Stromal cell of bone marrow (primary cell): ENCODE measurements at places on chromosomes 13 and 19.
A peak's percentile ranks its signal among the peaks of the same experiment; 100 is the strongest.

DNA sequence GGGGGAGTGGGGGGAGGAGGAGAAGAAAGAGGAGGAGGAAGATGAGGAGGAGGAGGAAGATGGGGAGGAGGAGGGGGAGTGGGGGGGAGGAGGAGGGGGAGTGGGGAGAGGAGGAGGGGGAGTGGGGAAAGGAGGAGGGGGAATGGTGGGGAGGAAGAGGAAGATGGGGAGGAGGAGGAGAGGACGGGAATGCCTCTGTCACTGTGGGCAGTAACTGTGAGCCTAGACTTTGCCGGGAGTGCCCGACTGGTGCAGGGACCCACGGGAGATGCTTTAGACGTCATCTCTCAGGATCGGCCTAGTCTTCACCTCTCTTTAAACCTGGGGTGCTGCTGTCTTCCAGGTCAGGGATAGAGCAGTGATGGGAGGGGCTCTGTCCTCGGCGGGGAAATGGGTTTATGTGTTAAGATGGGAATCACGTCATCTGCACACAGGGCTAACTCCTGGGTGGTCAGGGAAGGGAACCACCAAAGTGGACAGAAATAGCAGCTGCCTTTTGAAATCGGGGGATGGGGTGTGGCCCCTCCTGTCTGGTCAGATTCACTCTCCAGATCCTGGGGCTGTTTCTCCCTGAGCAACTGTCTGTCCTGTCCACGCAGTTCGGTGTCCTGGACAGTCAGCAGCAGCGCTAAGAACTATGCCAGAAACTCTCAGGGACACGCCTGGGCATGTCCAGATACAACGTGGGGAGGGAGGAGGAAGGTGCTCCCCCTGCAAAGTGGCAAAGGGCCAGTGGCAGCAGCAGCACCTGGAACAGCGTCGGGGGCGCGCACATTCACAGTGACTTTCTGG lies 26.9 kb downstream of the GAS6 start:
- DNase-seq = peak; percentile 69

DNA sequence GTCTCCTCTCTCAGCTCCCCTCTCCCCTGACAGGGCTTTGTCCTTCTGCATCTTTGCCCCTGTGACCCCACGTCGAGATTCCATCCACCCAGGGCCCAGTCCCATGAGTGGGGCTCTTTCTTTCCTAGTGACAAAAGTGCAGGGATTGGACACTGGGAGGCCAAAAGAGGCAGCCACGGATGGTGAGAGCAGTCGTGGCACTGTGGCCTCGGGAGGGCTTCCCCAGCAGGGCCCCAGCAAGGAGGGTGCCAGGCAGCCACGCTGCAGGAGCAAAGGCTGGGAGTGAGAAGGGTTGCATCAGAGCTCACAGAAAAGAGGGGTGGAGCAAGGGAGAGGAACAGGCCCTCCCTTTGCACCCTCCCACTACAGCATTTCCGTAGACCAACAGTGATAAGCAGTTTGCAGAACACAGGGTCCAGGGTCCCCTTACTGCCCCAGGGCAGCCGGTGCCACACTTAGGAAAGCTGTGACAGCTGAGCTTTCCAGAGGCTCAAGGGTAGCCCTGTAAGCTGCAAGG lies 4.9 kb downstream of the ZSCAN1 start:
- no peak for DNase-seq

DNA sequence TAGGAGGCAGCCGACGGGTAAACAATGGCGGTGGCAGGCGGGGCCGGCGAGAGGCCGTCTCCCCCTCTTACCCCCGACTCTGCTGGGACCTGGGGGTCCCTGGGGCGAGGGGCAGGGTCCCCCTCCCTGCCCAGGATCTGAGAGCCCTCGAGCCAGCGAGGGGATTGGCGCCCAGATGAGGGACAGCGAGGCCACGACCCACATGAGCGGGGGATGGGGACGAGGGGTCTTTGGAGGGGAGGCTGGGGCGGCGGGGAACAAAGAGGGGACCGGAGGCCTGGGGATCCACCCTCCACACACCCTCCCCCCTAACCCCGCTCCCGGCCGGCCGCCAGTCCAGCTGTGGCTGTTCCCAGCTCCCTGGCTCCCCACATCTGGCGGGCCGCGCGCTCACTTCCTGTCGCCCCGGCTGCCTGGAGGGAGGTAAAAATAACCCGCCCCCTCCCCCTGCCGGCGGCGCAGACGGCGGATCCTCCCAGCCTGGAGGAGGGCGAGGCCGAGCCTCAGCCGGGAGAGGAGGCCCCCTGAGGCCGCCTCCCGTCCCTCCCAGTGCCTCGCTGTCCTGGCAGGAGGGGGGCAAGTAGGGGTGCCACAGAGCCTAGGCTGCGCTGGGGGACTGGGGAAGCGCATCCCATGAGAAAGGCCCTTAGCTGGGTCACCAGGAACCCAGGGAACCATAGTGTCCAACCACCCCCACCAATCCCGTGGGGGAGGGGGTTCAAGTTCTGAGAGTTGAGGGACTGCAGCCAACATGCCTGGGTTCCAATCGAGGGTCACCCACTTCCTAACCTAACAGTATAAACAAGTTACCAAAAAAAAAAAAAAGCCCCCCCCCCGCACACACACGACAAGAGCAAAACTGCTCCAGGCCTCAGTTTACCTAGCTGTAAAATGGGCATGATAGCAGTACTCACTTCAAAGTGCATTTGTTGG lies 29.3 kb upstream of the NANOS3 start:
- peak; percentile 86 for DNase-seq

DNA sequence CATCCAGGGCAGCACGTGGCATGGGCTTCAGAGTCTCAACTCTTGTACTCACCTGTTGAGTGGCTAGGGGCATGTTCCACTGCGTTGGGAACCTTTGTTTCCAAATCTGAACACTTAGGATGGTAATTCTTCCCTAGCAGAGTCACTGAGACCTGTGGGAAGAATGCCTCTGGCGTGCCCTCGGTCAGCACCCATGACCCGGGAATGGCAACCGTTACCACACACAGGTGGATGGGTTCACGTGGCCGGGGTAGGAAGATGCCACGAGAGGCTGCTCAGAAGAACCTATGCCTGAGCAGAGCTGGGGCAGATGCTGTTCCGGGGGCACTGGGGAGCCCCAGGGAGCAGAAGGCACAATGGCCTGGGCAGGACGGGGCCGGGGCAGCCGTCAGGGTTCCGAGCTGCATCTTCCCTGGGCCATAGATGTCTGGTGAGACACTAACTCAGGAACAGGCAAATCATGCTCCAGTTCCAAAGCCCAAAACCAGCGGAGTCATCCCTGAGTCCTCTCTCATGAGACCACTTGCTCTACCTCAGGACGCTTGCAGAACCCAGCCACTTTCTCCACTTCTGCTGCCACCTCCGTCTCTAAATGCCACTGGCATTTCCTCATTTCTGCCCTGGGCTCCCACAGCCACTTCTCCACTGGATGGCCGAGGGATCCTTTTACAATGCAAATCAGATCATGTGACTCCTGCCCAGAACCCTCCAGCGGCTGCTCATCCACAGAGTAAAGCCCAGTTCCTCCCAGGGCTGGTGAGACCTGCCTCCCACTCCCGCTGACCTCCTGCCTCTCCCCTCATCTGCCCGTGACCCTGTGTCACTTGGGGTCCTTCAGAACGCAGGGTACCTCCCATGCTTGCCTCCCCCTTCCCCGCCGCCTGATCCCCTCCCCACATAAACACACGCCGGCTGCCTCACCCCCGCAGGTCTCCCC lies 36.7 kb downstream of the FAM124A start:
- DNase-seq = no peak

DNA sequence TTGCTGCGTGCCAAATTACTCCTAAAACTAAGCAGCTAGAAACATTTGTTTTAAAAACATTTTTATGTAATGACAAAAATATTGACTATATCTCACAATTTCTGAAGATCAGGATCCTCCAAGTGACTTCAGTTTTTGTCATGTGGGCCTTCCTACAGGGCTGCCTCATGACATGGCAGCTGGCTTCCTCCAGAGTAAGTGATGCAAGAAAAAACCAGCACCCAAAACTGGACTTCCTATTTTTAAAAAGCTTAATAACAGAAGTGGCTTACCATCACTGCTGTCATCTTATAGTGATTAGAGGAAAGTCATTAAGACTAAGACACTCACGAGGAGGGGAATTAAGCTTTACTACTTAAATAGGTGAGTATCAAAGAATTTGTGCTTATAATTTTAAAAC lies 681.7 kb downstream of the PCDH17 start:
- no peak for DNase-seq

DNA sequence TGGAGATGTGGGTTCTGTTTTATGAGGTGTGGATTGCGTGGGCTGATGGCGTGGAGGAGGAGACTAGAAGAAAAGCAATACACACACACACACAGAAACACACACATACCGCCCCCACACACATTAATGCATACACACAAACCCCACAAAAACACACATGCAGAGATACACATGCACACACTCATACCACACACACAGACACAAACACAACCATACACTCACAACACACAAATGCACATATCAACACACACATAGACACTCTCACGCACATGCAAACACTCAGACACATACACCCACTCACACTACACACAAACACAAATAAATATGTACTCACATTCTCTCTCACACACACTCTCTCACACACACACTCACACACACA lies 75.7 kb upstream of the UBL3 start:
- DNase-seq = no peak

GRCh38 chr13:70310396-70311119 lies 202.3 kb upstream of the KLHL1 start:
- DNase-seq = no peak

DNA sequence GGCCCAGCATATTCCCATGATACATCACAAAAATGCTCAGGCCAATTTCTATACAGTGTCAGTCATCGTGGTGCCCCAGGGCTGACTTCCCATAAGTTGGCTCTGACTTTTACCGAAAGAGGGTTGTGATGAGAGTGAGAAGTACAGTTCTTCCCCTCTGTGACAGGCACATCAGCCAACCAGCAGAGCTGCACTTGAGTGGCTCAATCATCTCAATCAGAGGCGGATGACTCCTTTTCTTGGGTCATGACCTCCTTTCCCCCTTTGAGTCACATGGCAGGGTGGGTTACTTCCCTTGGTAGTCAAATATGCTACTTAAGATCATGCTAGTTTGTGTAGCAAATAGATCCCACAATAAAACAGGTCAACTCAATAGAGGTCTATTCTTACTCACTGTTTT lies 6.9 kb upstream of the AMER2 start:
- DNase-seq = no peak

- DNase-seq = no peak
Observed at GRCh38 chr13:51349016-51349415, 9.5 kb downstream of the SERPINE3 start.

DNA sequence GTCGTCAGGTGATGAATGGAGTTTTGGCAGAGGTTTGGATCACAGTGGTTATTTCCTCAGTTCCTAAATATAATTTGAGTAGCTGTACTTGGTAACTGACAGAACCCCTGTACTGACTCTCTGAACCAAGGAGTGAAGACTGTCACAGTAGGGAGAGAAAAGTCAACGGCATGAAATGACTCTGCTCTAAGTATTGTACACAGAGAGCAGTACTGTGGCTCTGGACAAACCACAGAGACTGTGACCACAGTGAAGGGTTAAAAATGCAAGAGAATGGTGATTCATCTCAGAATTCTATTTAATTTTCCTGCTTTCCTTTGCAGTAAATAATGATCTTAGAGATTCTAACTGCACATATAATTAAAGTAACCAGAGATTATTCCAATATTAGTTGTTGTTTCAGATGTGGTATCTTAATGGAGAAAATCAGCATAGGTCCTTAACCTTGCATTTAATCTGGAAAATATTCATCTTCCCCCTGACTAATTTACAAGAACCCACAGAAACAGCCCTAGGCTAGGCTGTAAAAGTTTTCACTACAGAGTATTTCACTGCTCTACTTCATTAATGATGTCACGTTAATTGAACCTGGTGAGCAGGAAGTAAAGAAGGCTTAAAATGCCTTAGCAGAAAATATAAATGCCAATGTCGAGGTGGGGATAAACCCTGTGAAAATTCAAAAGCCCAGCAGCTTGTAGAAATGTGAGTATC lies 221.9 kb downstream of the LIG4 start:
- DNase-seq = no peak

DNA sequence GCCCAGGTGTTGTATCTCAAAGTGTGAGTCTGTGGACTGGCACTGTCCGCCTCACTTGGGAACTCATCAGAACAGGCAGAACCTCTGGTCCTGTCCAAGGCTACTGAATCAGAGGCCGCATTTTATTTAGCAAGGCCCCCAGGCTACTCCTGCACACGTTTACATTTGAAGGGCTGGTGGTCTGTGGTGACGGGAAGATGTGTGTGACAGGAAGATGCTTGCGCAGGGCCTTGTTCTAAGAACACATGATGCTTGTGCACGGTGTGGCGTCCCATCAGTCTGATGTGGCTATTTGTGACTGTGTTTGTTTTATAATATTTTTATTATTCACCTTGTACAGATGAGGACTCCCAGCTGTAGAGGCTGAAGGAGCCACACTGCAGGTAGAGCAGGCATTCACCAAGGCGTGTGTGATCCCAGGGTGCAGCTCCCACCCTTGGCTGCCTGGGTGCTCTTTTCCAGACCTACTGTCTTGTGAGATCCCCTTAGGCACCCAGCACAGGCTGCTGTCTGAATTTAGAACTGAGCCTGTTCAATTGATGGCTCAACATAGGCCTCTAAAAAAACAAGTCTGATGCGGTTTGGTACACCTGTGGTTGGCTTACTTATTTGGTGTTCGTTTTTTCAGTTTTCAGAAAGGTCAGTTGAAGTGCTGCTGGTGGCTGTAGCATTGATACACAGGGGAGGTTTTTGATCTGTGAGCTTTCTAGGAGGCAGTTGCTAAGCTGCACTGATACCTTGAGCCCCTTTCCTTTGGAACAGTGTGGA lies 3.1 kb downstream of the SLC25A15 start:
- no peak for DNase-seq

GRCh38 chr19:7729831-7730285 lies 2.1 kb downstream of the CLEC4G start:
- no peak for DNase-seq

GRCh38 chr19:3056417-3057088 lies 5.7 kb downstream of the TLE5 start:
- DNase-seq = no peak

GRCh38 chr13:23963947-23964346 lies 66.6 kb upstream of the C1QTNF9B start:
- no peak for DNase-seq

GRCh38 chr19:38726284-38726673 lies 18.0 kb downstream of the CAPN12 start:
- no peak for DNase-seq

DNA sequence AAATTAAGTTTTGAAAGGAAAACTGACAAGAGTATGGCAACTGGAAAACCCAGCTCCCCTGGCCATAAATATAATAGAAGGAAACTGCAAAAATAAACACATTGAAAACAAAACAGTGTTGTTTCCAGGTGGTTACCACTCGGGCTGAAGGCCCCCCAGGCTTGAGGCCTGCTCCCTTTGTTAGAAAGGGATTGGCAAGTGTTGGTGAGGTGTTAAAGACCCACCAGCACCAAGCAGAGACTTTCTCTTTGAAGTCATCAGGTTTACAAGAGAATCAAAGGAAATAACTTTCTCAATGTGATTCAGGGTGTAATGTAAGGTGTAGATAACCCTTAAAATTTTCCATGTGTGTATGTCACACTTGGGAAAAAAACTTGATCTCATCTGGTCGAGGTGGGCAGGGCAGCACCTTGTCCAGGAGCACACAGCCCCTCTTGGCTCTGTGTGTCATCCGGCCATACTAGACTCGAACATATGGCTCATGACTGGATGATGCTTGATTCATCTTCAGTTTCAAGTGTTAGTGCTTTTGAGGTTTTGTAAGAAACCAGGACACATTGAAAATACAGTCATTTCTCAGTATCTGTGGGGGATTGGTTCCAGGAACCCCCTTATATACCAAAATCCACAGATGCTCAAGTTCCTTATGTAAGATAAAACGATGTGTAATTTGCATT lies 7.8 kb downstream of the ACTN4 start:
- DNase-seq = no peak
